ENCODE measurements at places on chromosomes 16 and 17. TPM values are rescaled to one million over a fixed set of nuclear protein-coding genes. Genes with fewer than 3 reads are reported as not detected.
A peak's percentile ranks its signal among the peaks of the same experiment; 100 is the strongest.

- no peak for DNase-seq
Observed at GRCh38 chr17:77314601-77315000, 173.8 kb downstream of the SEC14L1 start.

GRCh38 chr16:75443298-75443697 lies 10.0 kb upstream of the CFDP1 start:
- no peak for DNase-seq

DNA sequence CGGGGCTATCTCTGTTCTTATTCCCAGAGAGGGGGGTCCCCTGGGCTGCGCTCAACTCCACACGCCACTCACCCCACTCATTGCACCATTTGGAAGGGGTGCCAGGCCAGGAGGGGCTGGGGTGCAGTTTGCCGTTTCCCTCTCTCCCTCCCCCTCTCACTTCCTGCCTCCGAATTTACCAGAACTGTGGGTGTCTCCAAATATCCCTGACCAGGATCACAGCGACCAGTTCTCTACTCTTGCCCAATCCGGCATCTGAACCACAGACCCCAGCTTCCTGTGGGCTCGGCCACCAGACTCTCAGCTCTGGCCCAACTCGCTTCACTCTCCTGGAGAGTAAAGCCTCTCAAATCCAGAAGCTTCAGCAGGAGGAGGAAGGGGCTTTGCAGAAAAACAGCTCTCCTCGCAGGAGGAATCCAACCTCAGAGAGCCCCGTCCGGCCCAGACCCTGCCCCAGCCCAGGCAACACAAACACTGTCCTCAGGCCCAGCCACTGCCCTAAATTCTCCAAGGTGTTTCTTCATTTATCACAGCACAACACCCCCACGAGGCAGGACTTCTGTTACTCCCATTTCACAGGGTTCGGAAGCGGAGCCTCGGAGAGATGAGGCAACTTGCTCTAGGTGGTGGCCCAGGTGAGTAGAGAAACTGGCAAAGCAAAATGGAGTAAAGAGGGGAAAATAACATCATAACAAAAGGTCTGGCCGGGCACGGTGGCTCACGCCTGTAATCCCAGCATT lies 423 bp upstream of the ASGR2 start:
- no peak for DNase-seq

DNA sequence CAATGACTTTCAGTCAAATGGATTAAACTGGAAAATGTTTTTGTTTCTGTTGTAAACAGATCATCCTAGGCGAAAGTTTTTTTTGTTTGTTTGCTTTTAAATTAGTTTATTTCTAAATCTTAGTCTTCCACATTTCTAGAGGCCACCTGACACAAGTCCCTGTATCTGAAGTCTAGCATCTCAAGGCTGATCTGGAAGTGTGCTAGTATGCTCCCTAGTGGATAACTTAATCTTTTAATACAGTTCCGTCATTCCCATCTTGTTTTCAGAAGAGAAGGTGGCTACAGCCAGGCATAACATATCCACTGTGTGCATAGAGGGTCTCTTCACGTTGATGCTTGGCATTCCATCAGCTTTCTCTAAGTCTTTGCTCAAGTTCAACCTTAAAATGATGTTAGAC lies 7.6 kb downstream of the IFT20 start:
- DNase-seq: no peak

GRCh38 chr17:63834431-63835166 lies 7.1 kb upstream of the FTSJ3 start:
- peak; percentile 83 for DNase-seq

- DNase-seq: no peak
Observed at GRCh38 chr17:2683912-2684311, 27.7 kb downstream of the CLUH start.

- DNase-seq: no peak
Observed at GRCh38 chr17:16349431-16349830, 3.8 kb downstream of the CENPV start.

GRCh38 chr16:73921295-73921694 lies 375.3 kb upstream of the PSMD7 start:
- DNase-seq: no peak

The ZNF423 gene
- not detected for total RNA-seq

The CRISPLD2 gene
- total RNA-seq: 0.95 TPM

GRCh38 chr17:48052956-48053757 lies 5.0 kb downstream of the NFE2L1 start:
- DNase-seq: no peak

DNA sequence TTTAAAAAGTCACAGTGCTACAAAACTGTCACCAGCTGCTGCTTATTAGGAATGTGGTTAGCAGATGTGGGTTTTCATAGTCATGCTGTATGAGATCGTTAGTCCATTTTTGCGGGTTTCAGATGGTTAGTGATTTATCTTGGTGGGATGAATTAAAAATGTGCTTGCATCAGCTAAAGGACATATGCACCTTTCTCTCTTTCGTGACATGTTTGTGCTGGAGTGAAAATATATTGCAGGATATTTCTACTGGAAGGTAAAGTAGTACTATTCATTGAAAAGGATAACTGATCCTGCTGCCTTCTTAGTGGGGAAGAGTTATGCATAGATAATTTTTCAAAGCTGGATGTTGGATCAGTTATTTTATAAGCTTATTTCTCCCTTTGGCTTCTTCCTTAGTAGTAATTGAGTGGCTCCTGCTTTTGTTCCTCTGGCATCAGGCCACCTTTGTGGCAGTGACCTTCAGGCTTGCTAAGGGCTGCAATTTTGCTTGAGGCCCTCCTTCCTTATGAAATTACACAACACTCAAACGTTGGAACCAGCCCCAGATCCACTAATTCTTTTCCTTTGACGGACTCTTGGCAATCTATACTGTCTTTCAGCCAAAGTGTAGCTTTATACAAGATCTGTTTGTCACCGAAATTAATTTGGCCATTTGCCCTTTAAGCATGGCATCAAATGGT lies 7.5 kb upstream of the SNTB2 start:
- peak; percentile 88 for DNase-seq

GRCh38 chr16:88580371-88580770 lies 10.2 kb downstream of the ZC3H18 start:
- no peak for DNase-seq

GRCh38 chr16:1413684-1414531 lies 596 bp downstream of the UNKL start:
- DNase-seq: no peak

DNA sequence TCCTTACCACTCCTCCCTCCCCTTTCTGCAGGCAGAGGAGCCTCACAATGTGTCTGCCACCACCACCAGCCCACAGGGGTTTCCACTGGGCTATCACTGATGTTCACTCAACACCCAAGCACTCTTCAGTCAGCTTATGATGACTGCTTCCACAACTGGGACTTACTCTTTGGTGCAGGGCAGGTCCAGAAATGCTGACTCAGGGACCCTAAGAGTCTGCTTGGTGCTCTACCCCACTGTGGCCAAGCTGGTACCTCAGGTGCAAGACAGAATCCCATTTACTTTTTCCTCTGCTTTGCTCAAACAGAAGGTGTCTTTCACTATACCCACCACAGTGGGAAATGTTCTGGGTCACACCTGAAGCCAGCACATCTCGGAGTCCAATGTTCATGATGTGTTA lies 40.1 kb downstream of the ZNF267 start:
- no peak for DNase-seq

GRCh38 chr17:82415786-82416185 lies 2.4 kb upstream of the HEXD start:
- DNase-seq: no peak

DNA sequence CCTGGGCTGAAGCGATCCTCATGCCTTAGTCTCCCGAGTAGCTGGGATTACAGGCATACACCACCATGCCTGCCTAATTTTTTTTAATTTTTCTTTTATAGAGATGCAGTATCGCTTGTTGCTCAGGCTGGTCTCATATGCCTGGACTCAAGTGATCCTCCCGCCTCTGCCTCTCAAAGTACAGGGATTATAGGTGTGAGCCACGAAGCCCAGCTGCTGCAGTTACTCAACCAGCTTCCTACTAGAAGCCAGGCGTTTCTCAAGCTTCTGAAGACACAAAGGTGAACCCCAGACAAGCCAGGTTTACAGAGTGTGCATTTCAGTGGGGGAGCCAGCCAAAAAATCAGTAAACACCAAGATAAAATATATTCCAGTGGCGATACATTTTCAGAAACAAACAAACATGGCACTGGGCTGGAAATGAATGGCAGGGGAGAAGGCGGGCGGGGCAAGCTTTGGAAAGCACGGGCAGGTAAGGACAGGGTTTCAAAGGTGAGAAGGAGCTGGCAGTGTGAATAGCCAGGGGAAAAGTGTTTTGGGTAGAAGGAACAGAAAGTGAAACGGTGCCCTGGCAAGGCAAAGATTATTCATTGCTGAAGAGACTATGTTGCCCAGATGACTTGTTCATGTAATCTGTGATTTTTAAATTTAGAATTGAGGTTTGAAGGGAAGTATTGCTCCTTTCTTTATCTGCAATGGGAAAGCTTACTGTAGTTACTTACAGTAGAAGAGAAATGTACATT lies 471.1 kb downstream of the WWOX start:
- no peak for DNase-seq

DNA sequence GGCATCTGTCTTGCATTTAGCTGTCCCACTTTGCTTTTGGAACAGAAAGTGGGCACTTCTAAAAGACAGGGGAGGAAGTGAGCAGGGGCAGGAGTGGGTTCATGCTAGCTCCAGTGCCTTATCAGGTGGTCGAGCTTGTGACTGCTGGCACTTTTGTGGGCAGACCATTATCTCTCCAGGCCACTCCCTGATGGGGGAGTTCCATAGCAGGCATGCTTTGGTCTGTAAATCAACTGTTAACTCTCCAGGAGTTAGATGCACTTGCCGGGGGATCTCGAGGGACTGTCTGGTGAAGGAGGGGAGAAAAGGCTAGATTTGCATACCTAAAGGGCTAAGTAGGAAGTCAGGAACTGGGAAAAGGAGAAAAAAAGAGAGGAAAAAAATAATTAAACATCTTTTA lies 9.3 kb upstream of the CARD14 start:
- DNase-seq: no peak

- peak; percentile 27 for DNase-seq
Observed at GRCh38 chr16:7025616-7026190, 306.9 kb upstream of the RBFOX1 start.

DNA sequence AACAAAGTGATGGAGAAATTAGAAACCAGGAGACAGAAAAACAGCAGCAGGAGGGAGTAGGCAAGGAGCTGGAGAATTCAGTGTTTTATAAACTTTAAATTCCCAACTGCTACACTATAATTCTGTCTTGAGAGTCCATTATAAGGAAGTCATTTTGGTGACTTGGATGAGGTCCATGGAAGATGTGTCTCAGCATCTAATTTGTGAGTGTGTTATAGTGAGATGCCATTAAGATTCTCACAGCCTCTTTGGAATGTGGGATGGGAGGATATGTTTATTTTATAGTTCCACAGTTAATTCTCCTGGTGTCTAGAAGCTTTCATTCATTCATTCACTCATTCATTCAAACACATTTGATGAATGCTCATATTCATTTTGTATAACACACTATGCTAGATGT lies 206.0 kb upstream of the MYOCD start:
- no peak for DNase-seq

DNA sequence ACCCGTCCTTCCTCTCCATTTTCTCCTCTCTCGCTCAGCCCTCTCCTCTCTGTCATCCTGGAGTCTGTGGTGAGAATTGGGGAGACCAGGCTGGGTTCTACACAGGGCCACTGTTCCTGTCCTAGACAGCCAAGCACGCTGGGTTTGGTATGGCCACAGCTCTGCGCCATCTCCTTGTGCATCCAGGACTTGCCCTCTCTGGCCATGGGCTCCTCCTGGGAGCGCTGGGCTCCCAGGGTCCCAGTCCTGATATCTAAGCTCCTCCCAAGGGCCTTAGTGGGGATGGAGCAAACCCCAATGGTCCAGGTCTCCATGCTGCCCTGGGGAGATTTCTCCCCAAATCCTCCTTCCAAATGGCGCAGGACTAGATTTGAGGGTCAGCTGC lies 27.2 kb upstream of the ITGA3 start:
- DNase-seq: no peak

The MFSD6L gene
- not detected for total RNA-seq

GRCh38 chr17:80886641-80887573 lies 104.7 kb upstream of the CHMP6 start:
- no peak for DNase-seq

DNA sequence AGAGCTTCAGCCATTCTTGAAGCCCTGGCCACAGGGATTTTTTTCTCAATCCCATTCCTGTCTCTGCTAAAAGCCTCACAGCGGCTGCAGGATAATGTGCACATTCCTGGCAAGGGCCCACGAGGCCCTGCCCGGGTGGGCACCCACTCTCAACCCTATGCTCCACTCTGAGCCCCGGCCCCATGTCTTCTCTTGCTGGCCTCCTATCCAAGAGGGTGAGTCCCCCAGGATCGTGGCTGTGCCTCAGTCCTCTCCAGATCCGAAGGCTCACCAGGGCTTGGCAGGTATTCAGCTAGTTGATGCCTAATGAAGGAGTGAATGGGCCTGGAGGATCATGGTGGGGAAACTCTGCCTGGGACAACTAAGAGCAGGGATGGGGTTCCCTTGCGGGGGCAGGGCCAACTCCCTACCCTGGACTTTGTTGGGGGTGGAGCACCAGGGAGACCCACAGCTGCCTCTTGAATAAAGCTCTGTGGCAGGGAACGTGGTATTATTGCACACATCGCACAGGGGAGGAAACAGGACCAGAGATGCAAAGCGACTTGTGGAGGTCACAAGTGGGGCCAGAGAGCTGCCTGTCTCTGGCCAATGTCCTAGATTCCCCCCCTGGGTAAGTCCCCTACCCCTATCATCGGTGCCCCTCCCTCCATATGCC lies 5.4 kb downstream of the ARHGAP27 start:
- DNase-seq: no peak

DNA sequence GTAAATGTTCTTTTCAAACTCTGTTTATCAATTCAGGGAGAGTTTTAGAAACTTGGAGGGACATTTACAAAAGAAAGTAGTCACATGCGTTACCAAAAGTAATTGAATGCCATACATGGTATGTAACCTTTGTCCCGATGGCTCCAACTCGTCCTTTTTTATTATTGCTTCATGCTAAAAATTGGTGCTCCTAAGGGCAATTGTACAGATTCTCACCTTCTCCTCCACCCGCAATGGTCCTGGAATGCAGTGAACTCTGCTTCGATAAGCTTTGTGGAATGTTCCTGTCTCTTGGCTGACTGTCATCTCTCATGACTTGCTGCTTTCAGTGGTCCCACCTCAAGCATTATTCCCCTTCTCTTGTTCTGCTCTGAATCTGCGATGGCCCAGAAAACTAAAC lies 20.9 kb downstream of the GNAO1 start:
- DNase-seq: no peak

- no peak for DNase-seq
Observed at GRCh38 chr16:72824027-72824426, 223.9 kb downstream of the ZFHX3 start.

GRCh38 chr16:70437017-70437581 lies 1.8 kb downstream of the ST3GAL2 start:
- no peak for DNase-seq

DNA sequence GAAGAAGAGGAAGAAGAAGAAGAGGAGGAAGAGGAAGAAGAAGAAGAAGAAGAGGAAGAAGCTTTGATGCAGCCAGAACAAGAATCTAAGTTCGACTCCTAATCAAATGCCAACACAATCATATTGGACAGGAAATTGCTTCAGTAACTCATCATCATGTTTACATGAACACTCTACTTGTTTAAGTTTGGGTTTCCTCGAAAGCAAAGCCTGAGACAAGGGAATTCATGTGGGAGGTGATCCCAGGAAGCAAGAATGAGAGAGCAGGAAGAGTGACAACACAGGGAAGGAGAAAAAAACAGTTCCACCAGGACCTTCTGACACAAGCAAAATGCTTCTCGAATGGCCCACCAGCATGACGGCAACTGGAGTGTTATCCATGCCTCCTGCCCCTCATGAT lies 279.0 kb downstream of the PMP22 start:
- DNase-seq: no peak

The TNFRSF12A gene
- total RNA-seq: 510 TPM

The MYH8 gene
- not detected for total RNA-seq

The CHTF8 gene
- total RNA-seq: 30.5 TPM

GRCh38 chr17:39252788-39253460 lies 27.2 kb upstream of the STAC2 start:
- DNase-seq: no peak

The ARL5C gene
- total RNA-seq: not detected
